ENCODE measurements at places on chromosomes 11 and 22.

GRCh38 chr22:26860301-26860700 lies 202.9 kb downstream of the MIAT start:
- DNase-seq, result no peak

GRCh38 chr11:116901211-116901610 lies 63.8 kb upstream of the APOA1 start:
- no peak for DNase-seq

- no peak for DNase-seq
Measured at GRCh38 chr11:33892906-33893594, 1.2 kb upstream of the LMO2 start.

GRCh38 chr11:16606784-16607674 lies 131.4 kb upstream of the C11orf58 start:
- DNase-seq, result no peak

DNA sequence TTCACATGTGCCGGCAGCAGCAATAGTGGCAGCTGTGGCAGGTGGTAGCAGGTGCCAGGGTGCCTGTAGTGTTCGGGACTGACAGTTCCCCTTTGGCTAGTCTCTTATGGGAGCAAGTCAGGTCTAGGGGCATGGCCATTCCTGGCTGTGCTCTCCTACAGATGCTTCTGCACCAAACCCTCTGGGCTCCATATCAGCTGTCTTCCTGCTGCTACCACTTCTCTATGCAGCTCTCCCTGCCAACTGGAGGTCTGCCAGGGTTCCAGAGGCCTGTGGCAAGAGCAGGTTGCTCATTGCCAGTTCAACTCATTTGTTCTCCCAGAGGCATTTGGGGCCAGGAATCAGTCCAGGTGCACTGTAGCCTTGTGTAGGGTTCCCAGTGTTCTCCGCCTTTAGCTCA lies 473.7 kb downstream of the JRKL start:
- no peak for DNase-seq

DNA sequence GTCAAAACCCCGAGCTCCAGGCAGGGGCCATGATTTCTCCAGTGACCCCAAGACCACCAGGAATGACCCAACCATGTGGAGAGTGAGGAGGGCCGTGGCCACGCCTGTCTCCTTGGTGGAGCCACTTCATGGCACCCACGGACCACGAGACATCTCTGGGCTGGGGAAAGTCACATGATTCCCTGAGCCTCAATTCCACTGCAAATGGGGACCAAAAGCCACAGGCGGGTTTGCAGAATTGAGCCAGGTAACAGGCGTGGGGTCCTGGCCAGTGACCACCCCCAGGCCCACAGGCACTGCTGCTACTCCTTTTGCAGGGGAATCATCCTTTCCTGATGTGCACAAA lies 178.9 kb downstream of the CTTN start:
- DNase-seq, result no peak

GRCh38 chr11:117045956-117046355 lies 52.3 kb downstream of the SIK3 start:
- no peak for DNase-seq

GRCh38 chr22:23218867-23219251 lies 38.5 kb downstream of the BCR start:
- no peak for DNase-seq

DNA sequence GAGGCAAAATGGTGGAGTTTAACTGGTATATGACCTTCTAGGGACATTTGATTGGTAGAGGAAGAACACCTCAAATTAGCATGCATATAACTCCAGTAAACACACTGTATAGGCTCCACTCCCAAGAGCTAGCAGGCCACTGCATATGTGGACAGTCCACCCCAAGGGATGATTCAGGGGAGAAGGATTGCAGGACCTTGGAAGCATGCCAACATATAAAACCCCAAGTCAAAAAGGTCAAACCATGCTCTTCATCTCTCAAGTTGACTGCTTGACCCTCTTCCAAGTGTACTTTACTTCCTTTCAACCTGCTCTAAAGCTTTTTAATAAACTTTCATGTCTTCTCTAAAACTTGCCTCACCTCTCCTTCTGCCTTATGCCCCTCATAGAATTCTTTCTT lies 459.9 kb upstream of the CCDC179 start:
- DNase-seq, result no peak

GRCh38 chr11:33652930-33653329 lies 47.7 kb downstream of the C11orf91 start:
- DNase-seq, result no peak

DNA sequence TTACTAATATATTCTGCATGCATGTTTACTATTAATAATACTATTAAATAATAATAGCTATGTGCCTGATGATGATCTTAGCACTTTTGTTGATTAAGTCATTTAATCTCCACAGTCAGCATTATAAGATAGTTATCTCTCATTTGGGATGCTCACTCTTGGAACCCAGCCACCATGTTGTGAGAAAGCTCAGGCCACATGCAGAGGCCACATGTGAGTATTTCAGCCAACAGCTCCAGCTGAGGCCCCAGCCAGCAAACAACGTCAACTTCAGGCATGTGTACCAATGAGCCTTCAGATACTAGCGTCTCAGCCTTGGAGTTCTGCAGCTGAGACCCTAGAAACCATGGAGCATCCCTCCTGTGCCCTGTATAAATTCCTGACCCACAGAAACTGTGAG lies 798.1 kb upstream of the LRRC4C start:
- no peak for DNase-seq

GRCh38 chr22:46364341-46365165 lies 29.0 kb downstream of the TRMU start:
- no peak for DNase-seq

GRCh38 chr11:28083118-28083517 lies 24.8 kb downstream of the KIF18A start:
- DNase-seq, result no peak

- DNase-seq, result no peak
Measured at GRCh38 chr11:8290081-8290810, 26.6 kb upstream of the LMO1 start.

DNA sequence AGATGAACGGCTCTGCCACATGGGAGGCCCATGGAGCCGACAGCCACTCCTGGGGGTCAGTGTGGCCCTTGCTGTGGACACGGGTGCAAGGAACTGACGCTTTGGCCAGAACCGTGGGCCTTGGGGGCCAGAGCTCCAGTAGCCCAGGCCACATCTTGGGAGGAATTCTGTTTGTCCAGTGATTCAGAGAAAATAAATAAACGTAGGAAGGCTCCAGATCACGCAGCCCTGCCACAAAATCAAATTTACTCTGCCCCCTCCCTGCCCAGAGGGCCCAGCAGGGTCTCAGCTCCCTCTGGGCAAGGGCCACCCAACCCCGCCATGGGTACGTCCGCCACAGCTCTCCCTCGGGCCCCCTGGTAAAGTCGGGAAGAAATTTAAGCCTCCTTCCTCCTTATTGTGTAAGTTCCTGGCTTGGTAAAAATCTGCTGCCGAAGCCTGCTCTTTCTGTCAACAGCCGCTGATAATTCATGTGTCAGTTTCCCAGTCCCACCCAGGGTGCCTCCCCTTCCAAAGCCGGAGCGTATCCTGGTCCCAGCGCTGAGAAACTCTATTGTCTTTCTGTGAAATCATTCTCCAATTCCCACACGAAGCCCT lies 6.9 kb upstream of the MUC5AC start:
- DNase-seq, result no peak

DNA sequence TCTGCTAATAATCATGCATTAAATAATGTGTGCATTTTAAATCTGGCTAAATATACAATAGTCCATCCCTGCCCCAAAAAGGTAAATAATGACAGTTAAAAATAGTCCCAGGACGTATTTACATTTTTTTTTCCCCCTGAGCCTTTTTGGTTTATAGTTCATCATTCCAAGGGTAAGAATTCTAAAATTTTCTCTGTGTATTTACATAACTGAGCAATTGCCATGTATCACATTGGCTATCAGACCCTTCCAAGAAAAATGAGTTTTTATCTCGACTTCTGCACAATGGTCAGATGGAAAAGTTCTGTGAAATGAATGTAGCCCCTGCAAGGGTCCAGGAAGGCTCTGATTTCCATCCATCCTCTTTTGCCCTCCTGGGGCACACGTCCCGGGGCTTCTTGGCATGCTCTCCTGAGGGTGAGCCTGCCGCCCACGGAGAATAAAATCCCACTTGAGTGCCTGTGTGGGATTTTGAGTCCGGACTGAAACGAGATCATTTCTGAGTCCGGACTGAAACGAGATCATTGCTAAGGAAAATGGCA lies 94.1 kb upstream of the ANO1 start:
- DNase-seq, result no peak

GRCh38 chr11:34667810-34668582 lies 47.1 kb downstream of the EHF start:
- DNase-seq, result no peak

DNA sequence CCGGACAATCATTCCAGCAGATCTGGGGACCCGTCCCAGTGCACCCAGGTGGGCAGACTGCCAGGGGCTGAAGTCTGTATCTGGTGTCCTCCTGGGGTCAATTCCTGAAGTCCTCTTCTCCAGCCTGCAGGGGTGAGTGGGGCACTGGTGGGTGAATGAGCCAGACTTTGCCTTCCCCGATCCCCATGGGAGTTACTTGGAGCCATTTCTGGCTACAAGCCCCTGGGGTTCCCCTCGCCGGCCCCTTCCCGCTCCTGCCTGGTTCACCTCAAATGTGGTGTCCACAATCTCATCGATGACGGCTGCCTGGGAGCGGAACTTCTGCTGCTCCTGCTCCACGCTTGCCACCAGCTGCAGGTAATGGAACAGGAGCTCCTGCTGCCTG lies 5.0 kb downstream of the CST6 start:
- no peak for DNase-seq

DNA sequence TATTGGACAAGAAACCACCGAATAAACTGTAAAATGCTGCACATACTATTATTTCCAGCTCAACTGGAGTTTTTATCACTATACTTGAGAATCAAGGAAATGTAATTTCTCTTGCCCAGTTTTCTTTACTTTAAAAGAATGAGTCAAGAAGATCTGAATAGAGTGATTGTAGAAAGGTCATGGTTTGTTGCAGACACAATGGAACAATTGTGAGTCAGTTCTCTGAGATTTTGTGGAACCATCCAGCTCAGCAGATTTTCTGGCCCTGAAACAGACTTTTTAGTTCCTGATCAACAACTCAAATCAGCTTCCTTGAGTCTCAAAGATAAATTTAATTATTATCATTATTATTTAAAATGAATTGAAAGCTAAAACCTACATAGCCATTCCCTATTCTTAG lies 1.3 kb downstream of the TCN1 start:
- no peak for DNase-seq

- no peak for DNase-seq
Measured at GRCh38 chr22:42939451-42939881, 75.5 kb downstream of the PACSIN2 start.

DNA sequence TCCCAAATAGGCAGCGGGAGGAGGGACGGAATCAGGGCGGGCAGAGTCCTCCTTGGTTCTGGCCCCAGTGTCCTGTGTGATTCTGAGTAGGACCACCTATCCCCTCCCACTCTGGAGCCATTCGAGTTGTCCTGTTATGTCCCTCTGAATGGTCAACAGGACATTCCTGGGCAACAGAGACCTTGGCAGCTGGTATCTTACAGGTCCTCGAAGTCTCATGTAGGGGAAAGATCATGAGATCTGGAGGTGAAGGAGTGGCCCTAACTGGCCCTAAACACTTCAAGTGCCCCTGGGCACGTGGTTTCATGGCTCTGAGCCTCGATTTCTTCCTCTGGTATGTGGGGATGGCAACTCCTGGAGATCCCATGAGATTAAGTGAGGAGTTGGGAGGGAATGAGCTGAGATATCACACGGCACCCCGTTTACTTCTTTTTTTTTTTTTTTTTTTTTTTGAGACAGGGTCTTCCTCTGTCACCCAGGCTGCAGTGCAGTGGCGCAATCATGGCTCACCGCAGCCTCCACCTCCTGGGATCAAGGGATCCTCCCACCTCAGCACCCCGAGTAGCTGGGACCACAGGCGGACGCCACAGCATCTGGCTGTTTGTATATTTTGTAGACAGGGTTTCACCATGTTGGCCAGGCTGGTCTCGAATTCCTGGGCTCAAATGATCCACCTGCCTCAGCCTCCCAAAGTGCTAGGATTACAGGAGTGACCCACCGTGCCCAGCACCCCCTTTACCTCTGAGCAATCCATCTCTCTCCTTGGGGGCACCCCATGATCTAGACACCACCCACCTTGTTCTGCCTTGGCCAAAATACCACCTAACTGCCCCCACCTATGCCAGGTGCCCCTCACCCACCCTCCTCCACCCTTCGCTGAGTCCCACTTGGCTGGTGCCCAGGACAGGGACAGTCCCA lies 6.8 kb downstream of the LIF start:
- DNase-seq, result no peak

- DNase-seq, result no peak
Measured at GRCh38 chr11:72815110-72815618, 953 bp downstream of the ATG16L2 start.

- no peak for DNase-seq
Measured at GRCh38 chr11:82092904-82093303, 640.8 kb downstream of the FAM181B start.

GRCh38 chr22:39306456-39307361 lies 12.7 kb downstream of the RPL3 start:
- no peak for DNase-seq

DNA sequence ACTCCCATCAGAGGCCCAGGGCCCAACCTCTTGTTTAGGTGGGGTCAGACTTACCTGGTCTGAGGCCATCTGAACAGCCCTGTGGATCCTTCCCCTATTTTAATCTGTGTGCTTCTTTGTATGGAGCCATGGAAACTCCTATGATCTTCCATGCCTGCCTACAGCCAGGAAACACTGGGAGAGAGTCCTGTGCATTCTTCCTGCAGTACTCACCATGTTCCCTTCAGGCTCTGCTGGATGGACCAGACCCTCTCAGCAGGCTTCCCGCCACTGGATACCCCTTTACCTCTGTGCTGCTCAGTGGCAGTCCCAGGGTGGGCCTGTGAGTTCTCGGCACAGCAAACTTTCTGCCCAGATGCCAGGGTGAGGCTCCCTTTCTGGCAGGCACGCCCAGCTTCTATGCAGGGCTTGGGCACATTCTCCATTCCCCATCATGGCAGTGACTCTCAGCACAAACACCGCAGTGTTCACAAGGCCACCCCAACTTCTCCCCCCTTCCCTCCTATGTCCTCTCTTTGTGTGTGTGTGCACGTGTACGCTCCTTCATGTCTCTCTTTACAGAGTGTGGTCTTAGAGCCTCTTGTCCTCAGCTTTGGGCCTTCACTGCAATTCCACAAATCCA lies 34.8 kb downstream of the NEU3 start:
- DNase-seq, result no peak

All from stimulated activated CD8-positive, alpha-beta memory T cell treated with anti-CD3 and anti-CD28 coated beads, Interleukin-2, amount 100 ng/mL, for 1 hour (primary cell).